ENCODE measurements at places on chromosomes 16 and 17.

GRCh38 chr17:63675607-63676546, 24.0 kb downstream of the LIMD2 start:
- DNase-seq: no peak

GRCh38 chr16:21184834-21185233, 26.4 kb downstream of the LDAF1 start:
- DNase-seq: peak; percentile 48

GRCh38 chr17:39092692-39093230, 58.7 kb downstream of the PLXDC1 start:
- DNase-seq: peak; percentile 13

DNA sequence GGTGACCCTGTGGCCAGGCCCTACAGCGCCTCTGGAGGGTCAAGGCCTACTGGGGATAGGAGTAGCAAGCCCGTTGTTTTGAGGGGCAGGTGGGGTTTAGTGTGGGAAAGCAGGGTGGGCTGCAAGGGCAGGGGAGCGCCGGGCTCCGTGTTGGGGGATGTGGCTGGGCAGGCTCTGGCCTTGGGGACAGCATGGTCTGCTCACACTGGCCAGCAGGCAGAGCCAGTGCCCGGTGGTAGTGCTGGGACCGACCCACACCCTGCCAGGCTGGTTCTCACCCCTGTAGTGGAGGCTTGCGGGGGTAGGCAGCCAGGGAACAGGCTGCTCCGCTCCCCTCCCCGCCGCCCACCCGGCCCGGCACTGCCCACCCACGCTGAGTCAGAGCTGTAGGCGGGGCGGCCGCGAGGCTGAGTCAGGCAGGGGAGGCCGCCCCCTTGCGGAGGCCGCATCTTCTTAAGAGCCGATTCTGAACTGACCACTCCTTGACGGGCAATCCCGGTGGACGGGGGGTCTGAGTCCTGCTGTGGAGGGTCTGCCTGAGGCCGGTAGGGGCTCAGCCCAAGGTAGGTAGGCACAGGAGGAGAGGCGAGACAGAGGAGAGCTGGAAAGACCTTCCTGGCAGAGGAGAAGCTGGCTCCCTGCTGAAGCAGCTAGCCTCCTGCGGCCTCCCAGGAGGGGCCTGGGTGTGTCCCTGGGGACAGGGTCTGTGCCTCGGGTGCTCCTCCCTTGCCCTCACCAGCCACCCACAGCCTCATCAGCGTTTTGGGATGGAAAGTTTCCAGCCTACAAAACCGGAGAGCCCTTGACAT, 62.4 kb downstream of the BAIAP2 start:
- peak; percentile 75 for DNase-seq

DNA sequence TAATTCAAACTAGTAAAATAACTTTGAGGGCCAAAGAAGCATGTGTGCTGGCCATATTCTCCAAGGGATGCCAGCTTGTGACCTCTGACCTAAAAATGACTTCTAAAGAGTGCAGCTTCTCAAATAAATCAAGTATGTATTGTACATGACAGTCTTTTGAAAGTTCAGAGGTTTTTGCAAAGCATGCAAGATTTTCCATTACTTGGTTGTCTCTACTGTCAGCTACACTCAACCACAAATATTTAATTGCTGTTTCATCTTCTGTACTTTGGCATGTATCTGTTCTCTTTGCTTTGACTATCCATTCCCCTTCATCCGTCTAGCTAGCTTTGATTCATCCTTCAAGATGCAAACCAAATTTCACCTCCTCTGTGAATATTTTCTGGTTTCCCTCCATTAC, 121.9 kb upstream of the HS3ST2 start:
- no peak for DNase-seq

DNA sequence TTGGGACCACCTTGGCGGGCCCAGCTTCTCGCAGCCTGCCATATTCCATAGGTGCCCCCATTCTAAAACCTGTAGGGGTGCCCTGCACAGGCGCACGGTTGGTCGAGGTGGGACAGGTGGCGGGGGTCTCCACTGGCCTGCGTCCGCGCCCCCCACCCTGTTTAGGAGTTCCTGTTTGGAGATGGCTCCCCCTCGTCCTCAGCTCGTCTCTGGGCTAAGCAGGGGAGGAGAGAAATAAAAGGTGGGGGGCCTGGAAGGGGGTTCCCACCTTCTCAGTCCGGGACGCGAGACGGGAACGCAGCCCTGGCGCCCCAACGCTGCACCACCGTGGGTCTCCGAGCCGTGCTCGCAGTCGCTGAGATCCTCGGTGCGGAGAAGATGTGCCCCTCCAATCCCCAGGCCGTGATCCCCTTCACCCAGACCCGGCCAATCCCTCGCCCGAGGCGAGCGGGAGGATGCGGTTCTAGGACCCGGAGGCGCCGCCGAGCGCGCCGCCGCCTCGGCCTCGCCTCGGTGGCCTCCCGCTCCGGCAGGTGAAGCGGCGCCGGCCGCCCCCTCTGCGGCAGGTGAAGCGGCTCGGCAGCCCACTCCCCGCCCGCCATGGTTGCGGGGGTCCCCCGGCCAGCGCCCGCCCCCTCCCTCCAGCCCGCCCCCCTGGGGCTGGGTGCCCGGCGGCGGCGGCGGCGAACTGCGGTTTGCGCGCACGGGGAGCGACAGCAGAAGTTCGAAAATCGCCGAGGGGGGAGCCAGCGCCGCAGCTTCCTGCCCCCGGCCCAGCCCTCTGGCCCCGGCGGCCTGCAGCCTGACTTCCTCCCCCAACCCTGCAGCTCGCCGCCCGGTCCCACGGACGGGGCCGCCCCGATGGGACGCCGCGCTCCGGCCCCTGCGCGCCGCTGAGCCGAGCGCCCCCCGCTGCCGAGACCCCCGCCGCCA, at the start of gene FMNL1:
TSS of gene FMNL1 (plus strand) at position 805 of the 933 bp plus-strand sequence. CDS start 240 bp downstream, outside the sequence.
- peak; percentile 78 for DNase-seq

DNA sequence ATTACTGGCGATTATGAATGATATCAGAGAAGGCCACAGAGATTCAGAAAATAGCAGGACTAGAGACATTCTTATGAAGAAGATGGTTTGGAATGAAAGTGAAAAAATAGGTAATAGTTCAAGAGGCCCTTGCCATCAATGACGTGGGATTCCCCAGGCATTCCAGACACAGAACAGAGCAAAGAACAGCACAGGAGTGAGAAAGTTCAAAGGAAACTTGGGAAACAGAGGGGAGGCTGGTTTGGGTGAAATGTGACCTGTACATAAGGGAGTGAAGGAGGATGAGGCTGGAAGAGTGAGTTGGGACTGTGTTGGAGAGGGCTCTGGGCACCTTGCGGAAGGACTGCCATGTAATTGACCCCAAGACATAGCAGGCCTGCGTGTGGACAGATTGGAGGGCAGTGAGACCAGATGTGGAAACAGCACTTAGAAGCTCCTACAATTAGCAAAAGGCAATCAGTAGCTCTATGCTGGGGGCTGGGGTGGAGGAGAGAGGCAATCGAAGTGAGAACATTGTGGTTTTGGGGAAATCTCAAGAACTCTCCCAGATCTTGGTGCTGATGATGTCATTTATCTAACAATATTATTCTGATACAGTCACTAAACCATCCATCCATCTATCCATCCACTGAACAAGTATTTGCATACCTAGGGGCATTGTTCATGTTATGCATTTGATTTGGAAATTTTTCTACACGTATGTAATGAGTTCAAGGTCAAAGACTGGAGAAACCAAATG, 365.3 kb upstream of the ZFHX3 start:
- DNase-seq: no peak

- DNase-seq: no peak
These were observed 314.2 kb downstream of the CPPED1 start for GRCh38 chr16:12489357-12489990.

DNA sequence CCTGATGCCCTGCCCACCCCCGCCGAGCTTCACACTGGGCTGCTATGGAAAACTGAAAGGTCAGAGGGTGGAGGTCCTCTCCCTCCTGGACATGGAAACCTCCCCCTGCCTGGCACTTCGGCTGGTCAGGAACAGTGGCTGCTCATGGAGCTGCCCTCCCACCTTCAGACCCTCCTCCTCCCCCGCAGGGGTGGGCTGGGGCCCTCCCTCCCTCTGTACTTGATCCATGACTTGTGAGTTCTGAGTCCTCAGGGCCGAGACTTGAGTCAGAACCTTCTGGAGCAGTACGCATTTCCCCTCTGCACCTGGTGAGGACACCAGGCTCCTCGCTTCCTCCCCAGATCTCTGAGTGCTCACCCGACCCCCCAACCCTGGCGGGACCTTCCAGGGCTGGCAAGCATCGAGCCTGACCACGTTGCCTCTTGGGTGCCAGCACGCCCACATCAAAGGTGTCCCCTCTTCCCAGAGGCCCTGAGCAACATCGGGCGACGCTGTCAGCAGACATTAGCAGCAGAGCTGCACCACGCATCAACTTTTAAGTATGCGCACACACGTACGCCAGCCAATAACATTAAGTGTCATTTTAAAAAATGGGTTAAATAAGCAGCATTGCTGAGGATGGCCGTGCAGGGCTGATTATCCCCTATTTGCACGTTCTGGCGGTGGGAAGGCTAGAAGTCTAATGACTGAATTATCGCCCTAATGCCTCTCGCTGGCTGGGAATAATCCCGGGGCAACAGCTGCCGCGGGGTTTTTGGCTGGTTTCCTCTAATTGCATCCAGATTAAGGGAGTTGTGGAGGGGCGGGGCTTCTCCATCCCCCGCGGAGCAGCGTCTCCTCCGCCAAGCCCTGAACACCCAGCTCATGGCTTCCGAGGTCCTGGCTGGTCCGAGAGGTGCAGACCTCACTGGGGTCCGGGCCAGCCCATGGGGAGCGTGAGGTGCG, 98.0 kb downstream of the TBC1D16 start:
- DNase-seq: no peak

- DNase-seq: no peak
These were observed 312.7 kb upstream of the KCNJ16 start for GRCh38 chr17:69762359-69762758.

DNA sequence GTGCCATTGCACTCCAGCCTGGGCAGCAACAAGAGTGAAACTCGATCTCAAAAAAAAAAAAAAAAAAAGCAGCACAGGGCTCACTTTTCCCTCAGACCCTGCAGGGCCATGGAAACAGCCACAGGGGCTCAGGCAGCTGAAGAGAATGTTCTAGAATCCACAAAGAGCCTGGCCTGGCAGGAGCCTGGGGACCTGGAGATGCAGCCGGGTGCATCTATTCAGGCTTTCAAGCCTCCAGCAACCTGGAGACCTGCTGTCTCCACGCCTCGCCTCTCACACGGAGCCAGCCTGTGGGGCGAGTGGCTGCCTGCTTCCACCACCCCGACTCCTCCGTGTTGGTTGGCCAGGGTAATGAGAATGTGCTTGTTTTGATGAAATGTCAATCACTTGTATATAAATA, 44.0 kb upstream of the MEAK7 start:
- DNase-seq: no peak

DNA sequence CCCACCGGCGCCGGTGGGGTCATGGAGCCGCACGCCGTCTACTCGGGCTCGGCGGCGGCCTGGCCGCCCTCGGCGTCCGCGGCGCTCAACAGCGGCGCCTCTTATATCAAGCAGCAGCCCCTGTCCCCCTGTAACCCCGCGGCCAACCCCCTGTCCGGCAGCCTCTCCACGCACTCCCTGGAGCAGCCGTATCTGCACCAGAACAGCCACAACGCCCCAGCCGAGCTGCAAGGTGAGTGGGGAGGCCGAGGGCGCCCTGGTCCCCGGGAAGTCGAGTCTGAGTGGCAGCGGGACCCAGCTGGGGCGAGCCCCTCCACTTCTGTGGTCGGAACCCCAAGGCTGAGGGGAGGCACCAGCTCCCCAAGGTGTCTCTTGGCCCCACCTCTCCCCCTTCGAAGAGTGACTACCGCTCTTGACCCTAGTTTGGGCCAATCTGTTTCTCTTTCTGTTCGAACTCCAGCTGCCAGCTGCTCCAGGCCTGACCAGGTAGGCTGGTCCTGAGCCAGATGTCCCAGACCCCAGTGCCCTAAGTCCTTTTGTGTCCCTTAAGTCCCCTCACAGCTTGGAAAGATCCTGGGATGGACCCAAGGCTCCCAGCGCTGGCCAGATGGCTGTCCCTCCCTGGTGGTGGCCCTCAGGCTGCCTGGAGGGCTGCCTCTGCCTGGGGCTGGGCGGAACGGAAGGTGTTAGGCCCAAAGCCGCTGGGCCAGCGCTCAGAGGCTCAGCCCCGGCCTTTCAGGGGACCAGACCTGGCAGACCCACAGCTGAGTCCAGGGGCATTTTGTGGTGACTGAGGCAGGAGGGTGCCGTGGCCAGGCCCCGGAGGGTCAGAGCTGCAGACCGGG, 1.2 kb downstream of the FOXF1 start:
- no peak for DNase-seq

GRCh38 chr17:82330322-82331239, 3.0 kb downstream of the SECTM1 start:
- DNase-seq: no peak

DNA sequence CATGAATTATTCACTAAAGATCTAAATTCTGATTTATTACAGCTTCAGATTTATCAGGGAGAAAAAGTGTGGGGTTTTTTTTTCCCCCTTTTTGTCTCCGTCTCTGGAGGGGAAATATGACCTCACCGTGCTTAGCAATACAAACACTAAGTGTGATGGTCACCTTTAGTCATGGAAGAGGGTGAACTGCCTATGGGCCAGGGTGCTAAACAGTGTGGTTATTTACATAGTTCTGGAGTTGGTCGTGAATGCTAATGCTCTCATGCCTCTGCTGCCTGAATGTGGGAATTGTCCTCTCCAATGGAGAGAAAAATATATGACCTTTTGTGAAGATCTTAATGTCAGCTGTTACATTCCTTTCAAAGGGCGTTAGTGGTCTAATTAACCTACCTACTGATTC, 44.8 kb upstream of the MSI2 start:
- no peak for DNase-seq

GRCh38 chr16:81818568-81818896, 39.4 kb downstream of the PLCG2 start:
- no peak for DNase-seq

GRCh38 chr17:8872705-8873435, 5.4 kb upstream of the PIK3R6 start:
- no peak for DNase-seq

- no peak for DNase-seq
These were observed 53.3 kb downstream of the BCL7C start for GRCh38 chr16:30840611-30841010.

- no peak for DNase-seq
These were observed 60.7 kb downstream of the OR1D5 start for GRCh38 chr17:3002538-3003295.

DNA sequence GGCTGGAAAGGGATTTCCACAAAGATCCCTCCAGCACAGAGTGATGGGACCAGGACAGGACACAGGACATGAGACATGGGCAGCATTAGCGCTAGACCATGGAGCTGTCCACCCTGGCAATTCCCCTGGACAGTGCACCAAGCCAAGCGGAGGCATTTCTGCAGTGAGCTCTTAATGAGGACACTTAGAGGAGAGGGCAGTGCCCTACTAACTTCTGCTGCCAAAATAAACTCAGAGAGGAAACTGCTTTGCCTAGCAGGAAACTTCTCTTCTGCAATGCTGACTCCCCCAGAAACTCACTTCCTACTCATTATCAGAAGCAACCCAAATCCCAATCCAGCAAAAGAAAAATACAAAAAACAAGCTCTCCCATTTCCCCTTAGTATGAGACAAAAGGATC, 119.2 kb downstream of the HS3ST2 start:
- no peak for DNase-seq

GRCh38 chr17:38421171-38421841, 7.0 kb upstream of the ARHGAP23 start:
- no peak for DNase-seq

DNA sequence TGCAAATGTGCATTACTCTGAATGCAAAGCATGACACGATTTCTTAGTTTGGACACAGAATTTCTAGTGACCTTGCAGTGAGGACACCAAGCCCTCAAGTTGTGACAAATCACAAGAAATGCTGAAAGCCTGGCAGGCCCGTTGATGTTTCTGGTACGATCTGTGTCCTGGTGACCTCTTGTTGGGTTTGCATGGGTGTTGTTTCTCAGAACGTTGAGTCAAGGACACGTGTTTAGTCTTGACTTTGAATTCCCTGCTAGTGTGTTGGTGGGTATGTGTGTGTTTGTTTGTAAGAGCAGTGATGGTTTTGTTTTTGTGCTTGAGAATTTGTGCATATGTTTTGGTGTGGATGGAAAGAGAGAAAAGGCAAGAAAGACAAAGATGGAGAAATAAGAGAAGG, 37.8 kb upstream of the MAF start:
- DNase-seq: peak; percentile 51
